SIG-M5 (cell line): ENCODE measurements at places on chromosomes 6 and 20.
A peak's percentile ranks its signal among the peaks of the same experiment; 100 is the strongest.

GRCh38 chr6:56539527-56540105 is 103.1 kb downstream of the DST start:
- no peak for DNase-seq

- no peak for DNase-seq
These were observed 33.8 kb downstream of the DLGAP4 start for GRCh38 chr20:36339646-36340592.

GRCh38 chr20:325889-326644 is 715 bp downstream of the SOX12 start:
- peak; percentile 25 for DNase-seq

GRCh38 chr6:100338090-100338489 is 126.6 kb downstream of the SIM1 start:
- no peak for DNase-seq

GRCh38 chr6:149458806-149459205 is 26.0 kb downstream of the ZC3H12D start:
- no peak for DNase-seq

- DNase-seq = no peak
These were observed 668.4 kb downstream of the C6orf118 start for GRCh38 chr6:164640956-164641355.

DNA sequence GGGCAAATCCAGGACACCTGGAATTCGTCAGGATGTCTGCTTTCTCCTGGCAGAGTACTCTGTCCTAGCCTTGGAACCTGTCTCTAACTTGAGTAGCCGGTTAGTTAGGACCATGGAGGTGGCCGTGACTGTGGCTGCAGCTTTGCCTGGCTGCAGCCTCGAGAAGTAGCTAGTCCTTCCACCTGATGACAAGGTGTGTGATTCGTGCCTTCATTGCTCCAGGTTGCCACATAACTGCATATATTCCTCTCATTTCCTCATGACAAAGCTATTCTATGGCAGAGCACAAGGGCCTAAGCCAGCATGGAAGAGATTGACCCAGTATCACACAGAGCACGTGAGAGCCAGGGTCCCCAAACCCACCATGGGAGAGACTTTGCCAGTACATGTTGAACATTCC is 39.8 kb upstream of the KIF25 start:
- DNase-seq = no peak

- DNase-seq = no peak
These were observed 175.0 kb downstream of the HAO1 start for GRCh38 chr20:7765221-7765620.

DNA sequence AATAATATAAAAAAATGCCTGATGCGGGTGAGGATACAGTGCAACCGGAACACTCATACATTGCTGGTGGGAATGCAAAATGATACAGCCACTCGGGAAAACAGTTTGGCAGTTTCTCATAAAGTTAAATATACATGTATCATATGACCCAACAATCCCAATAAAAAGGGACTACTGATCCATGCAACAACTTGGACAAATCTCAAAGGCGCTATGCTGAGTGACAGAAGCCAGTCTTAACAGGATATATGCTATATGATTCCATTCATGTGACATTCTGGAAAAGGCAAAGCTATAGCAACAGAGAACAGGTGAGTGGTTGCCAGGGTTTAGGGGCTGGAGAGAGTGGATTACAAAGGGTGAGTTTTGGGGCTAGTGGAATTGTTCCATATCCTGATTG is 170.2 kb upstream of the MLN start:
- DNase-seq = no peak

GRCh38 chr6:107066697-107067659 is 39.0 kb downstream of the MTRES1 start:
- no peak for DNase-seq

DNA sequence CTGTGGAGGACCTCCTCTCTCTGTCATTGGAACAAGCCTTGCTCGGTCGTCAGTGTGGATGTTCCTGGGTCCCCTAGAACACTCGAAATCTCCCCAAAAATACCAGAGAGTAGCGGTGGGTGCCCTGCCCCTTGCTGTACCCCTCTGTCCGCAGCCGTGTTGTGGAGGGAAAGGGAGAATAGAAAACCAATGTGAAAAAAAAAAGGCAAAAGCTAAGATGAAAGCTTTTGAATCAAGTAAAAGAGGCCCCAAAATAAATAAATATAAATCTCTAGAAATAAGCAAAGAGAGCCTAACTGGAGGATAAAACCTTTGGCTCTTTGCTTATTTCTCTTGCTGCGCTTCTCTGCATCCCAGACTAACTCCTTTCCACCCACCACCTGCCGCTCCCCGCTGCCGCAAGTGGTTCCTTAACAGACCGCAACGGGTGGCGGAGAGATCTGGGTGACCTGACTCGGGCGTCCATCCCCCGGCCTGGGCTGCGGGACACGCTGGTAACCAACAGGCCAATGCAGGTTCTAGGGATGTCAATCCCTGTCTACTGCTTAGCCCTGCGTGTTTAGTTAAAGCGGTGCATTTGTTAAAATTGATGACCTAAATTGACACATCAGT is 110.0 kb downstream of the GPX5 start:
- no peak for DNase-seq

DNA sequence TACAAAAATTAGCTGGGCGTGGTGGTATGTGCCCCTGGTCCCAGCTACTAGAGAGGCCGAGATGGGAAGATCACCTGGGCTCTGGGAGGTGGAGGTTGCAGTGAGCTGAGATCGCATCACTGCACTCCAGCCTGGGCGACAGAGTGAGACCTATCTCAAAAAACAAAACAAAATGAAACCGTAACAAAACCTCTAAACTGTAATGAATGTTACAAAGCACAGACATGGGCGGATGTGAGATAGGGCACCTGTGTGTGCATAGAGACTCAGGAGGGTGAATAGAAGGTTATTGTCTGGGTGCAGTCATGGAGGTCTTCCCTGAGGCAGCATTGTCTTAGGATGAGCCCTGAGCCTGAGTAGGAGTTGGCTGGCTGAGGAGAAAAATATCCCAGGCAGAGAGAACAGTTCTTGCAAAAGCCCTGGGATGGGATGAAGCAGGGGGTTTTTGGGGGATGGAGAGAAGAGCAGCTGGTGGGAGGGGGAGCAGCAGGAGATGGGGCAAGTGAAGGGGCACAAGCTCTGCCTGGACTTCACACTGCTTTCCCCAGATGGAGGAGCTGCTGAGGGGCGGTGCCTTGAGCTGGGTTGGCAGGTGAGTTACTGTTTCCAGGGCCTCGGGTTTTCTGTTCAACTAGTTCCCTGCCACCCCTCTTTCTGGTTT is 5.2 kb downstream of the BCAS4 start:
- DNase-seq = no peak

DNA sequence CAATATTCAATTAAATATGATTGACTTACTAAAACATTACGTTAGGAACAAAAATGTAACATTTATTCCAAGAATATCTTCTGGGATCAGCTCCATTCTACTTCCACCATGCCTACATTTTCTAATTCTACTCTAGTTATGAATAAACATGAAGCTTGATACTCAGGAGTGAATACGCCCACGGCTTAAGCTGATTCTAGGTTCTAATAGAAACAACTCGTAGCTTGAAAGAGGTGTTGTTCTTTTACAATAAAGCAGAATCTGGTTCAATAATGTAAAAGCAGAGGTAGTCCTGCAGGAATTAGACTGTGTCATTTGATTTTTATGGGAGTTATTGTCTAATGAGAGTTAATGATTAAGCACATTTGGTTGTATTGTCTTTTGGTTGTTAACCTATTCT is 107.3 kb upstream of the OLIG3 start:
- DNase-seq = no peak

GRCh38 chr20:47215653-47216397 is 140.7 kb downstream of the ZMYND8 start:
- no peak for DNase-seq

DNA sequence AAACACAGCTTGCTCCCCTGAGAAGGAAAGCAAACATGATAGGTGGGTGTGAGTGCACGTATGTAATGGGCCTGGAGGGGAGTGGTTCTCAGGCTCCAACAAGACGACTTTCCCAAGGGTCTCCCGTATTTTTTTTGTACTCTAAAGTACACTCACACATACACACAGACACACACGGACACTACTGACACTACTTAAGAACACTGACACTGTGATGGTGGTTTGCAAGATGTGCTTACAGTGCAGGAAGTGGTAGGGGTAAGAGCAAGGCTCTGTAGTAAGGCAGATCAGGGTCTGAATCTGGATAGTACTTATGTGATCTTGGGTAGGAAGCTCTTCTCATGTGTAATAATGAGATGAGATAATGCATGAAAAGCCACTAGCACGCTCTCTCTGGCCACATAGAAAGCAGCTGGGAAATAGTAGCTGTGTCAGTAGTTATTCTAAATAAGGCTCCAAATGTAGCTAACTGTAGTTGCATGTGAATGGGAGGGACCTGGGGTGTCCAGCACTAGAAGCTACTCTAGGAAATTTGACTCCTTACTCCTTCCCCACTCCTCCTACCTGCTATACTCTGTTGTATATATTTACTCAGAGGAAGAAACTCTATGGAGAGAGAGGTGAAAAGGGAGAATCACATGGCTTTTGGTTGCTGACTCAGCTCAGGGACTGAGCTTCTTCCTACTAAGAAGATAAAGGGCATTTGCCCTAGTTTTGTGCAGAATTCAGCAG is 8.4 kb upstream of the ZBTB24 start:
- DNase-seq = no peak

- DNase-seq = no peak
These were observed 55.9 kb downstream of the ANKEF1 start for GRCh38 chr20:10090588-10091166.

DNA sequence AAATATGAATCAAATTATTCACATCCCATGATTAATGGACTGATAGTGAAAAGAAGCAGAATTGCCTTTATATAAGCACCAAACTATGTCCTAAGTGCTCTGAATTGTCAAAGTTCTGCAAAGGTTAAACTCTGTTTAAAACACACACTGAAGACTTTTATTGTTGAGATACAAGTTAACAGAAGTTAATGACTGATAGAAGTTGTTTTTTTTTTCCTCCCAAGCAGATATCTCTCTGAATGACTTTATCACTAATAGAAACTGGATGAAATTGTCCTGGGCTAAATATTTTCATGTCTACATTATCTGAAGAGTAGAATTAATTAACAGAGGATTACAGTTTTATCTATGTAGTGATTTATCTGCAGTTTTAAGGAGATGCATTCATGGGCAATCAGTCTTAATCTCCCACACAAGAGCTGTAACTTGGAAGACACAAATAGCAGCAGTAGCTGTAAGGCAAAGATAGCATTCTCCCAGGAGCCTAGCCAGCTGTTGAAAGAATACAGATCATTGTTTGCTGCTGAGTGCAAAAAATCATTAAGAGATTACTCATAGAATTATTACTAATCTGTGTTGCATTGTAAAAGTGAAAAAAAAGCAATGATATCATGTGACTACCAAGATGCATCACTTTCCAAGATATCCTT is 49.9 kb downstream of the BMP5 start:
- DNase-seq = no peak

- DNase-seq = no peak
These were observed 100.0 kb upstream of the CARMIL1 start for GRCh38 chr6:25179051-25179778.

DNA sequence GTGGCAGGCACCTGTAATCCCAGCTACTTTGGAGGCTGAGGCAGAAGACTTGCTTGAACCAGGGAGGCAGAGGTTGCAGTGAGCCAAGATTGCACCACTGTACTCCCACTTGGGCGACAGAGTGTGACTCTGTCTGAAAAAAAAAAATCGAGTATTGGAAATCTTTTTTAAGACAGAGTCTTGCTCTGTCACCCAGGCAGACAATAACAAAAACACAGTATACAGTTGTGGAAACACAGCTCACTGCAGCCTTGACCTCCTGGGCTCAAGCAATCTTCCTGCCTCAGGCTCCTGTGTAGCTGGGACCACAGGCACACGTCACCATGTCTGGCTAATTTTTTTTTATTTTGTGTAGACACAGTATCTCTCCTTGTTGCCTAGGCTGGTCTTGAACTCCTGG is 15.0 kb downstream of the NANP start:
- no peak for DNase-seq

GRCh38 chr6:22067122-22067521 is 229.7 kb downstream of the PRL start:
- no peak for DNase-seq

DNA sequence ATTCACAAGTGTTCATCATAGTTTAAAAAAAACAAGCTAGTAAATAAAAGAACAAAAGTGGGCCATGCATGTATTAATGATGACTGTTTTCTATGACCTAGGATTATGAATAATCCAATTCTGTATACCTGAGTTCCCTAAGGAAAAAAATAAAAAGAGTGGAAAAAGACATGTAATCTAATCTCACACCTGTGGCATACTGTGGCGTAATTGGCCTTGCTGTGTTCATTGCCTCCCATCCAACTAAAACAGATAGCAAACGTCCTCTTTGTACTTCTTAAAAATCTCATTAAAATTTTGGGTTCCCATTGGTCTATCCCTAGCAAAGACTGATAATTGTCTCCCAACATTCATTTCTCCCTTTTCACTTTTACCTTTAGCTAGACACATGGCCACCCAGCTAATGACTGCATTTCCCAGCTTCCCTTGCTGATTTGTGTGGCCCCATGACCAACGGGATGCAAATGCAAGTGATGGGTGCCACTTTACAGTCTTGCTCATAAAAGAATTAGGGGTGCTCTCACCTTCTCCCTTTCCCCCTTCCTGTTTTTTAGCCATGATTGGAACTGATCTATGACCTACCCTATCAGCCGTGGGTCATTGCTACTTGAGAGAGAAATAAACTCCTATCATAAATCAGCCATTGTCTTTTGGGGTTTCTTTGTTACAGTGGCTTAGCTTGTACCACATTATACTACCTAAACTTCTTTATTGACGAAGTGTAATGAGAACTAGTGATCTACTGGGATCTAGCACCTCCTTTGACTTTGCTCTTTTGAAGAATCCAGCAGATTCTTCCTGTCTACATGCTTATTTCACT is 32.0 kb upstream of the TBC1D22B start:
- no peak for DNase-seq

- DNase-seq = no peak
These were observed 772.1 kb upstream of the MAP3K7 start for GRCh38 chr6:91358986-91359385.

DNA sequence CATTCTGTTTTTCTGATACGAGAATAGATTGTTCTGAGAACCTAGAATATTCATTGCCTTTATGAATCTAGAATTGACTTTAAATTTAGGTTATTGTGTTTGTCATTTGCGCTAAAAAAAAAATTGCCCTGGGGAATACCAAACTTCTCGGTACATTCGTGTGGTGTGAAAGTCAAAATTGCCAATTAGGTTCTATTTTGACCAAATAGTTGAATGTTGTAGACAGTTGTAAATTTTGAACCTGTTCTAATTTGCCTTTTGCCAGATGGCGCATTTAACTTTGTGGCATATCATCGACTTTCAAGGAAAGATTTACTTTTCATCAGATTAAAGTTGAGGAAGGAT is 3.0 kb downstream of the WTAP start:
- DNase-seq = no peak
